Stimulated activated naive CD4-positive, alpha-beta T cell treated with Interleukin-2 at 50 U/mL for 16 hours (primary cell): ENCODE measurements at places on chromosomes 16 and 17.

- DNase-seq = no peak
Measured at GRCh38 chr16:116015-116414, 22.5 kb downstream of the NPRL3 start.

DNA sequence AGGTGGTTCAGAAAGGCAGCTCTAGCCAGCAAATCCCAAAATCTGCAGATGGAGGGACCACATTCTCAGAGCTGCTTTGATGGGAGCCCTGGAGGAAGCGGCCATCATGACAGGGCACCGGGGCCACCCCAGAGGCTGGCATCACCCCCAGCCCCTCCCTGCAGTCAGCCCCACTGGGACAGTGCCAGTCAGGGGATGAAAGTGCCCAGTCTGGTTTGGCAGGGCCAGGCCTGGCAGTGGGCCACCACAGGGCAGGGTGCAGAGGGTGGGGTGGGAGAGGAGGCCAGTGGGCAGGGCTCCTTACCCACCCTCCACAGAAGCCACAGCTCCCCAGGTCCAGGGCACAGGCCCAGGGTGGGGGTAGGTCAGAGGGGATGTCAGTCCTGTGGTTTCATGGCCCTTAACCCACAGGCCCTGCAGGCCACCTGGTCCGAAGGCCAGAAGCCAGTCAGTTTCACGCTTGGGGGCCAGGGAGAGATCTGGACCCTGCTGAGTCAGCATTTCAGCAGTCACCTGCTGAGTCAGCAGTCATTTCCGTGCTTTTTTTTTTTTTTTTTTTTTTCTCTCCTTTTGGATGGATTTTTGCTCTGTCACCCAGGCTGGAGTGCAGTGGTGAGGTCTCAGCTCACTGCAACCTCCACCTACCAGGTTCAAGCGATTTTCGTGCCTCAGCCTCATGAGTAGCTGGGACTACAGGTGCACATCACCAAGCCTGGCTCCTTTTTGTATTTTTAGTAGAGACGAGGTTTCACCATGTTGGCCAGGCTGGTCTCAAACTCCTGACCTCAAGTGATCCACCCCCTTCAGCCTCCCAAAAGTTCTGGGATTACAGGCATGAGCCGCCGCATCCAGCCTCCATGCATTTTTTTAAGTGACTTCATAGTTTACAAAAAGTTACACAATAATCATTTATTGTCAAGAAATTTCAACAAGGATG is 10.4 kb downstream of the SLC25A10 start:
- no peak for DNase-seq

GRCh38 chr16:4746991-4747574 is 12.7 kb downstream of the DNAAF8 start:
- no peak for DNase-seq

- DNase-seq = peak; percentile 51
Measured at GRCh38 chr17:1714980-1715802, 5.0 kb upstream of the TLCD2 start.

DNA sequence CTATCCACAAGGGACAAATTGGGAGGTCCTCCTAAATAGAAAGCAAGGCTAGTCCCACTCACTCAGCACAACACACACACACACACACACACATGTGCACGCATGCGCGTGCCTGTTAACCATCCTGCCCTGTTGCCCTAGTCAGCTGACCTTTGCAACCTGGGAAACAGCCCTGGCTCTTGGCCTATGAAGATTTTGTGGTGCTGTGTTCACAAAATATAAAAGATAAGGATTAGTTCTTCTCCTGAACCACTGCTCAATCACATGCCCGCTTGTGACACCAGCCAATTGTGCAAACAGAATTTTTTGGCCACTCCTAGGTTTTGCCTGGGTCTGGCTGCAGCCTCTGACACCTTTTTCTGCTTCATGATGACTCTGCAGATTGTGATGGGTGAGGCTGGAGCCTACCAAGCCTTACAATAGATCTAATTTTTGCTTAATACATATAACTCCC is 3.3 kb upstream of the CES1 start:
- no peak for DNase-seq

- no peak for DNase-seq
Measured at GRCh38 chr17:69065113-69065512, 4.4 kb upstream of the ABCA9 start.

DNA sequence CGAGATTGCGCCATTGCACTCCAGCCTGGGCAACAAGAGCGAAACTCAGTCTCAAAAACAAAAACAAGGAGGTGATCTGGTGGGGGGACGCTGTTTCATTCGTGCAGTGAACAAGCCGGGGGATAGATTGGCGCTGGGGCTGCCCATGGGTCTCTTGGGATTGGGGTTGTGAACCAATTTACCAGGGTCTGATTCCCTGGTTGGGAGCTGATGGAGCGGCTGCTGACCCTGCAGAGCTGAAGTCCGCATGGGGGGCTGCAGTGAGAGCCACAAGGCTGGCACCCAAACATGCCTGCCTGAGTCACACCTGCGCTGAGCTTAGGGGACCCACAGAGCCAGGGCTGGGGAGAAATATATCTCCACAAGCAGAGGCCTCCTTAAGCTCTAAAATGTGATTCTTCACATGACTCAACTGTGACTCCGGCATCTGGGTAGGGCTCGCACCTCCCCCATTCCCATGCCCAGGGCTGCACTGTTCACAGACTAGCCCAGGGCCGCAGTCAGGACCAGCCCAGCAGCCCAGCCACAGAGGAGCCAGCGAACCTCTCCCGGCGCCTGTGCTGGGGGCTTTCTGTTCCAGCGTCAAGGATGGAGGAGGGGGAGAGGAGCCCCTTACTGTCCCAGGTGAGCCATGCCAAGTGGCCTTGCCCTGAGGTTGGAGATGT is 5.0 kb downstream of the TSPAN10 start:
- DNase-seq = no peak

DNA sequence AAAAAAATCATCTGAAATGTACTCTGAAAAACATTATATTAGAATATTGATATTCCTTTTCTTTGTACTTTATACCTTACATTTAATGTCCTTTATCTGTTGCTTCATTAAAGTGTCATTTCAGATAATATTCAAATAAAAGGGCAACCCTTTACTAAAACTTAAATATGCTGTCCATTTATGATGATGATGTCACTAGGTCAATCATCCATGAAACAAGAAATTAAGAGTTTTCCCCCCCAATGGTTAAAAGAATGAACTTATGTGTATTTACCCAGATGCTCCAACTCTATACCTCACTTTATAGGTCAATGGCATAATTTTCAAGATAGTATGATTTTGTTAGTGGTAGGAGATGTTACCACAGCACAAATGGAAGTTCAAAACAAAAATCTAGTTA is 15.3 kb downstream of the APPBP2 start:
- DNase-seq = no peak

GRCh38 chr17:11176549-11176948 is 64.5 kb upstream of the SHISA6 start:
- no peak for DNase-seq

DNA sequence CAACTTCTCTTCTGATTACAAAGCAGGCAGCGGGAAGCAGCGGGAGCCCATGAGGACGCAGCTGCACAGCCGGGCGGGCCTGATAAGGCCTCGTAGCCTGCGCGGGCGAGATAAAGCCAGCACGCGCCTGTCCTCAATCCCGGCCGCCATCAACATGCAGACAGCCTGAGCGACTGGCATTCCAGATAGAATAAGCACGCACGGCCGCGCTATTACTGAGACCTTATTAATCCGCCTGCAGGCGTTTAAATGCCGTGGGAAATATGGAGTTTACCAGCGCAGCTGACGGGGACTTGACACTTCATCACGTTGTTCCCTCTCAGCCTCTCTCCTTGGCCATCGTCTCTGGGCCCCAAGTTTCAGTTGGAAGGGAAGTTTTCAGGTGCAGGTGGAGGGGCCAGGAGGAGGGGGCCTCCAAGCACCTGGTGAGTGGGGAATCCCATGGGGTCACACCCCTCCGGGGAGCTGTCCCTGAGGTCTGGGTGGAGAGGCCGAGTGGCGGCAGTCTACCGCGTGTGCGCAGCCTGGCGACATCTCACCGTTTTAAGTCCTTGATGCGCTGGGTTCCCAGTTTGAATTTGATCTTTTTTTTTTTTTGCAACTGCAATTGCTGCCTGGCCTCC is 27.3 kb upstream of the CBFA2T3 start:
- no peak for DNase-seq

- no peak for DNase-seq
Measured at GRCh38 chr16:61936522-61936921, 99.7 kb downstream of the CDH8 start.
